ENCODE measurements at places on chromosomes 6 and 20. TPM values are rescaled to one million over a fixed set of nuclear protein-coding genes. Genes with fewer than 3 reads are reported as not detected.

DNA sequence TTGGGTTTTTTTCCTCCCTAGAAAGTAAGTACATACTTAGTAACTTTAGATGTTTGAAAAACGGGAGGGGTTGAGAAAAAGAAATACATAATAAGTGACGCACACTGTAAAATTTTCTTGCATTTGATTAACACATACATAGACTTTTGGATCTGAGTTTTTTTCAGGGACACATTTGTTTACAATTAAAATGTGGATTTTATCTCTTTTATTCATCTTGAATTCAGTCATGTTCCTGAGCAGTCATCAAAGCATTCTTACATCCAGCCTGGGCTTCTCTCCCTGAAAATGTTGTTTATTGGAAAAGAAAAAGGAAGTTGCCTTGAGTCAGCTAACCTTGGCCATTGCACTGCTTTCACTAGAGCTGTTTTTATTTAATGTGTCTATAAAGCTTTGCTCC, 8.7 kb upstream of the RPP40 start:
- DNase-seq: no peak

- no peak for DNase-seq
These were observed 1.2 kb upstream of the MCM9 start for GRCh38 chr6:118935978-118936703.

Gene ID4
- not detected for total RNA-seq

- no peak for DNase-seq
These were observed 667.9 kb downstream of the EPM2A start for GRCh38 chr6:145067430-145067829.

Gene DZANK1
- 2.2 TPM for total RNA-seq

DNA sequence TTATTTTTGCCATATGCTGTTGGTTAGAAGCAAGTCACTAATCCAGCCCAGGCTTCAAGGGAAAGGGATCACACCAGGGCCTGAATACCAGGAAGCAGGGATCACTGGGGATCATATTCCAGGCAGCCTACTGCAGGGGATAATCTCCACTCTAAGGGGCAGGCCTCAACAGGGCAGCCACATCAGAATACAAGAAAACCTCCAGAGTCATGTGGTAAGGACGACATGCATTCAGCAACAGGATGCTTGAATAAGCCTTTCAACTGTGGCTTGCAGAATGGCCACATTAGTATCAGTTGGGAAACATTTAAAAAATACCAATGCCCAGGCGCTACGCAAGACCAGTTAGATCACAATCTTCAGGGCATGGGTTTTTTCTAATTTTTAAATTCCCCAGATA, 109.1 kb downstream of the LY86 start:
- no peak for DNase-seq

DNA sequence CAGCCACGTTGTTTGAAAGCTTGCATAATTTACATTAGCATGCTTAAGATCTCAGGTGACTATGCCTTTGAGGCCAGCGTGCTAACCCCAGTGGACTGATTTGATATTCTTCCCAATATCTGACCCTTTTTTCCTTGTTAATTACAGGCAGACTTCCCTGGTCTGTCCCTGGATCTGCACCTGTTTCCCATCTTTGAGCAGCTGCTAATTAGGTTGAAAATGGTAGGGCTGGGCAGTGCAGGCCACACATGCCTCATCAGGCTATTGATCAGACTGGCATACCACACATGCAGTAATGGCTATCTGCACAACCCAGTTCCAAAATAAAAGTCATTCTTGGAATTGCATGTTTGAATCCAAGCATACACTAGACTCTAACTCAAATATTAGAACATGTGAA, 164.3 kb upstream of the TFAP2D start:
- no peak for DNase-seq

Gene LPIN3
- total RNA-seq: 2.2 TPM

DNA sequence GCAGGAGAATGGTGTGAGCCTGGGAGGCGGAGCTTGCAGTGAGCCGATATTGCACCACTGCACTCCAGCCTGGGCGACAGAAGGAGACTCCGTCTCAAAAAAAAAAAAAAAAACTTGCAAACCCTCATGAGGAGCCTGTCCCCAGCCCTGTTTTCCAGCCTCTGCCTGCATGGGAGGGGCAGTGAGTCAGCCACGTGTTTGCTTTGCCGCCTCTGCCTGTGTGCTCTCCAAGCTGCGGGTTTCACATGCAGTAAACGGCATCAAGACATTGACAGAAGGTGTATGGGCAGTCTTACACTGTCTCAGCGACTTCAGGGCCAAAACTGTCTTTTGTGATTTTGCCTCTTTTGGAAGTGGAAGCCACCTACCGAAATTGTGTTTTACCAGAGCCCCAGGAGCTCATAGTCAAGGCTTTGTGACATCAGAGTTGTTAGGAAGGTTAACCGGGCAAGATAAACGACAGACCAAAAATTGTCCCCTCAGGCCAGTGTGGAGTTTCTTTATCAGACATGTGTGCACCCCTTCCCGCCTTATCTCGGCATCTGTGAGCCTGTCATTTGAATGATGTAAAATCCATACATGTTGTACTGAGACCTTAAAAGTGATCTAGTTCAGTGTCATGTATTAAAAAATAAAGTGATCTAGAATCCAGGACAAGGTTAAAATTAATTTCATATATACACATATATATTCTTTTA, 52.9 kb downstream of the RPP40 start:
- no peak for DNase-seq

Gene CARMIL1
- 6.0 TPM for total RNA-seq

- DNase-seq: no peak
These were observed 643.6 kb upstream of the PTCHD4 start for GRCh38 chr6:48754641-48755040.

DNA sequence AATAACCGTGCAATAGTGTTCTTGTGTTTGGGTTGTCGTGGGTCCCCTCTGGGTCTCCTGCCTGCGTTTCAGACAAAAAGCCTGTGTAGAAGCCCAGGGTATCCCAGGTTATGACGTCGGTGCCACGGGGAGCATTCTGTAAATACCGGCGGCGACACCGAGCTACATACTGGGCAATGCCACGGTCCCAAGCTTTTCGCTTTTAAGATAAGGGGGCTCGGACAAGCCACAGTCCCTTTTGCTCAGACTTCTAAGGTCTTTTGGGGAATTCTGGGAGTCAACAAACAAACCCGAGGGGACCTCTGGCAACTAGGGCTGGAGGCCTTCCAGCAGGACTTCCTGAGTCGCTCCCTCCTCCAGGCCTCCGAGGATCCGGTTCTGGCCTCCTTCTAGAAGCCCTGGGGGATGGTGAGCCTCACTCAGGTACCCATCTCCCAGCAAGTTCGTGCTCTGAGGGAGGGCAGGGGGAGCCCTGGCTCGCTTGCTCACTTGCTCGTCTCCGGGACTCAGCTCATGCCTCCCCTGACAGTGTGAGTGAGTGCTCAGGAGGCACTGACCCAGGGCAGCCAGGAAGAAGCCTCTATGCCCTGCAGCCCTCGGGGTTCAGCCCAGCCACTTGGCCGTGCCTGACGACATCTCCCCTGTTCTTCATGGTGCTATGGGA, 62.4 kb upstream of the MRPS10 start:
- no peak for DNase-seq

- DNase-seq: peak; percentile 62
These were observed 28.7 kb downstream of the COX4I2 start for GRCh38 chr20:31666258-31667042.

Gene PRSS35
- total RNA-seq: 0.31 TPM

DNA sequence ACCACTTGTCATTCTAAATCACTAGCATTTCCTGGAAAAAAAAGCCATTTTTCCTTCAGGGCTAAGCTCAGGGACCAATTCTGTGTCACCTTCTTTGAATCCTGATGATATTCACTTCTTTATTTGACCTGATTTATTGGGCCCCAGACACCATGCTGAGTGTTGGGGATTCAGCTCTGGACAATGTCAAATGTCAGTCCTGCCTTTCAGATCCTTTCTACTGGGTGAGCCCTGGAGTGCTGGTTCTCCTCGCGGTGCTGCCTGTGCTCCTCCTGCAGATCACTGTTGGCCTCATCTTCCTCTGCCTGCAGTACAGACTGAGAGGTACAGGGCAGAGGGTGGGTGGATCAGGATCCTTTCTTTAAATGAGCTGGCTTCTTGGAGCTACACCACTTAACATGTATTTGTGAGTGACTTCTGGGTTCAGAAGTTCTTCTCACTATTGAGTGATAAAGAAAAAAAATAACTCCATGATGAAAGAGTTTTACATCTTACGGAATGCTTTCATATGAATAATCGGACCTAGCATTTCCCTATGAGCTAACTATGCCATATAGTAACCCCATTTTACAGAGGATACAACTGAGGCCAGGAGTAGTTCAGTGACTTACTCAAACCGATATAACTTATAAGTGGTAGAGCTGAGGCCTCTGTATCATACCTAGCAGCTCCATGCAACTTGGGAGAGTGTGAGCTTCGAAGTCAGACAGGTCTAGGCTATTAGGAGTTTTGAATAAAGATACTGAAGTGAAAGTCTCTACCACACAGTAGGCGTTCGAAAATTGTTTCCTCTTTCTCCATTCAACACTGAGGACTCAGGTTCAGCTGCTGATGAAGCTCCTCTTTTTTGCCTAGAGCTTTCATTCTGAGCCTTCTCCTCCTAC, 9.3 kb downstream of the MOG start:
- no peak for DNase-seq

DNA sequence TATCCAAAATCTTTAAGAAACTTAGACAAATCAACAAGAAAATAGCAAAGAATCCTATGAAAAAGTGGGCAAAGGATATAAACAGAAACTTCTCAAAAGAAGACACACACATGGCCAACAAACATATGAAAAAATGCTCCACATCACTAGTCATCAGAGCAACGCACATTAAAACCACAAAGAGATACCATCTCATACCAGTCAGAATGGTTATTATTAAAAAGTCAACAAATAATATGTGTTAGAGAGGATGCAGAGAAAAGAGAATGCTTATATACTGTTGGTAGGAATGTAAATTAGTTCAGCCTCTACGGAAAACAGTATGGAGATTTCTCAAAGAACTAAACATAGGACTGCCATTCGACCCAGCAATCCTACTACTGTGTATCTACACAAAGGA, 212.0 kb upstream of the DTNBP1 start:
- no peak for DNase-seq

DNA sequence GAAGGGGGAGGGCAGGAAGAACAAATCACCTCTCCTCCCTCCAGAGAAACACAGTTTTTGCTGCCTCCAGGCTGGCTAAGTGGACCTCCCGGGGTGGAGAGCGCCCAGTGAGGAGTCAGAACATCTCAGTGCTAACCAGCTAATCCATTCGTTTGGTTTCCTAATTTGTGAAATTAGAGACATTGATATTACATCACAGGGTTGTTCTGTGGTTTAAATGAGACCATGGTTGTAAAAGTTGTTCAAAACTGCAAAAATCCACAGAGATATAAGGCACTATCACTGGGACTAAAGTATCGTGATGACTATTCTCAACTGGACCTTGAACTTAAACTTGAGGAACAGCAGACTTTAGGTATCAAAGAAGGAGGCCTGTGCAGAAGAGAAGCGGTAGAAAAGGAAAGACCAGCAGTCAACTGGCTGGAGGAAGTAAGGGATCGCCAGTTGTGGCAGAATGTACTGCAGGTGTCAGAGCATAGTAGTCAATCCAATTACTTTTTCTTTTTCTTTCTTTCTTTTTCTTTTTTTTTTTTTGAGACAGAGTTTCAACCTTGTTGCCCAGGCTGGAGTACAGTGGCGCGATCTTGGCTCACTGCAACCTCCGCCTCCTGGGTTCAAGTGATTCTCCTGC, 33.9 kb downstream of the RIPOR2 start:
- no peak for DNase-seq

DNA sequence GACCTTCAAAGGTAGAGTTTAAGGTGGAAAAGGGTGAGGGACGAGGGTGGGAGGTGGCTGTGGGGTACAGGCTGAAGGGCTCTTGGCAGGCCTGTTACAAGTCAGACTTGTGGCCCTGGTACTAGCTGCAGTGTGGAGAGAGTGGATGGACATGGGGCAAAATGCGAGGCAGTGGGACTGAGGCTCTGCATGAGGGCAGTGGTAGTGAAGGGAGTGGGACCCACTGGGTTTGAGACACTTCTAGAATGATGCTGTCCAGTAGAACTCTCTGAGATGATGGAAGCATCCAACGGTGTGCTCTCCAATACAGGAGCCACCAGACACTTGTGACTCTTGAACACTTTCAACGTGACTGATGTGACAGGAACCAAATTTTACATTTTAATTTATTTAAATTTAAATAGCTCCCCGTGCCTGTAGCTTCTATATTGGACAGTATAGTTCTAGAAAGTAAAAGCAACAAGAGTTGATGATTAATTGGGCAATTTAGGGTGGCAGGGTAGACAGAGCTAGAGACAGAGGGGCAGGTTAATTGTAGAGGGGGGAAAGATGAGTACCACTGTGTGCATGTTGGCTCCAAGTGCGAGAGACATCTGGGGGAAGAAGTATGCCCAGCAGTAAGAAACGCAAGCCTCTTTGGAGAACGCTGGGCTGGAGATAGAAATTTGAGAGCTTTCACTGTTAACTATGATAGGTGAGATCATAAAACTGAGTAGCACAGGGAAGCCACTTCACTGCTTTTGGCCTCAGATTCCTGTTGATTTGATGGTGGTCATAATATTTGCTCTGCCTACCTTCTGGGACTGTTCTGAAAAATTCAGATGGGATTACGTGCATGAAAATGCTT, 77.5 kb downstream of the TXNDC5 start:
- no peak for DNase-seq

DNA sequence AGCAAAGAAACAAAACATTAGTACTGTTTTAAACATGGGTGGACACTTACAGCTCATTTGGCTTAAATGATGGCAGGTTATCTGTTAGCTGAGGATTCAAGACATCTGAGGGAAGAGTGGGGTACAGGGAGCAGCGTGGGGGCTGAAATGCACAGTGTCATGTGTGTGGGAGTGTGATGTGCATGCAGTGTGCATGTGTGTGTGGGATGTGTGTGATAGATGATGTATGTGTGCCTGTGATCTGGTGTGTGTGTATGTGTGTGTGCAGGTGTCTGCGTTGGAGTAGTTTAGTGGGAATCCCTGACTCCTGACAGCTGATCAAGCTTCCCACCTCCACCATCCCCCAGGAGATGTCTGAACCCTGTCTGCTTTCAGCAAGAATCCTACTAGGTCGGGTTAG, 25.4 kb upstream of the GGTLC1 start:
- no peak for DNase-seq

All from activated naive CD8-positive, alpha-beta T cell treated with anti-CD3 and anti-CD28 coated beads, Interleukin-2, amount 10 ng/mL, durations not matched to agents 7 days and 5 days (primary cell).